ENCODE measurements at places on chromosomes 6 and 20.

- no peak for DNase-seq
Observed at GRCh38 chr6:48671505-48671904, 560.5 kb upstream of the PTCHD4 start.

GRCh38 chr20:6708010-6708409, 59.5 kb upstream of the BMP2 start:
- DNase-seq: no peak

GRCh38 chr6:10626154-10626741, 68.2 kb downstream of the C6orf52 start:
- DNase-seq: no peak

GRCh38 chr20:19668418-19668817, 89.6 kb upstream of the RIN2 start:
- DNase-seq: no peak

- no peak for DNase-seq
Observed at GRCh38 chr6:10305790-10306415, 109.0 kb downstream of the TFAP2A start.

DNA sequence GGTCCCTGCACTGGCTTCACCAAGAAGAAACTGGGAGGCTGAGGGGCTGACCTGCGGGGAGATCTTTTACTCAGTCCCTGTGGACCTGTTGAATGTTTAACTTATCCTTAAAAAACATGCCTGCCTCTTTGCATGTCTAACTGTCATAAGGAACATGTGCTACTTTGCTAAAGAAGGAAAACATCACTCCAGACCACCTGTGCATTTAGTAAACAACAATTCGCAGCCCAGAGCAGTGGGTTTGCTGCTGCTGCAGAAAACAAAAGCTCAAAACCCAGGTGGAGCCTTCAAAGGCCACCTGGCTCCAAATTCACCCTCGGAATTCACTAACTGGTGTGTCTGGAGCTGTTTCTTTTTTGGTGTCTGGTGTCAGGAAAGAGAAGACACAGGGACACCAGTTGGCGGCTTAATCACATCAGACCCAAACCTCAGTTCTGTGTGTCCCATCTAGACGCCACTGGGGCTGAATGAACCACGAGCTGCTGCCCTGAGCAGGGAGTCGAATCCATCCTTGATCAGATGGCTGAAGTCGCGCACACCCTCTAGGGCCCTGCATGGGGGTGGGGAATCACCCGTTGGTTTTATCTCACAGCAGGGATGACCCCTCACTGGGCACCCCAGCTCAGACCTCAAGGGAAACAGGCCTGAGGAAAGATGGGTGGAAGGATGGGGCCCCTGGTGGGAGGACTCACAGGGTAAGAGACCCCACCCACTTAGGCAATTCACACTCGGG, 344.3 kb downstream of the PREX1 start:
- no peak for DNase-seq

- DNase-seq: no peak
Observed at GRCh38 chr20:50745634-50746137, 14.3 kb downstream of the PARD6B start.

DNA sequence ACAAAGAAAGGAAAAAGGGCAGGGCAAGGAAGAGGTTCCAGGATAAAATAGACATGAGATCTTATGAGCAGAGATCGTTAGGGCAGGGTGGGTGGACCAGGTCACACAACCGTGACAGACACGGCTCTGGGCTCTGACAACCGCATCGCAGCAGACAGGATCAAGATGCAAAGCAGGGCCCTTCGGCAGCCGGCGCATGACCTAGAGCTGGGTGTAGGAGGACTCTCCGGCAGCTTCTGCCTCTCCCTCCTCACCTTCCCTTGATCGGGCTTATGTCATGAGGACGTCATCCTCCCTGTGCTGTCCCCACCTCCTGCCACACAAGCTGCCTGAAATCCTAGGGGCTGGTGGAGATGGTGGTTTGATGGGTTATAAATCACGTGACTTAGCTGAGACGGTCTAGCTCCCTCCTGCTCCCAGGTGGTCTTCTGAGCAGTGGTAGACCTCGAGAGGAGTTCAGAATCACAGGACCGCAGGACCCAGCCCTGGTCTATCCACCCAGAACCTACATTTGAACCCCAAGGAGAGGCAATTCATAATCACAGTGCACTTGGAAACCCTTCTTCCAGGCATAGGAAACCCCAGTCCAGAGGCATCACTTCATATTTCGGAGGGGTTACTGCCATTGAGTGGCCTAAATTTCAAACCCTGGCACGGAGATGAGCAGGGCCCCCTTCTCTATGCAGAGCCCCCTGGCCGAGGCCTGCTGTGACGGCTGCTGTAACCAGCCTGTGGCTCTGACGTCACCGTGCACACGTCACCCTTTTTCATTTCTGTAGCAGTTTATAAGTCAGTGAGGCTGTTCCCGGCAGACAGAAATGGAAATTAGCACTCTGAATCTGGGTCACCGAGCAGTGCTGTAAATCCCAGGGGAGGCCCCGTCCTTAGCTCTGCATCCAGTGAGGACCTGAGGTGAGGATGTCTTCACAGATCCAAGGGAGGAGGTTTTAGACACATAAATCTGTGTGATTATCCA, 8.7 kb upstream of the CCR6 start:
- DNase-seq: no peak

All from globus pallidus (tissue), 1 donor.